ENCODE measurements at places on chromosomes 16 and 17.

- no peak for DNase-seq
Measured at GRCh38 chr16:27222249-27223225, 19.2 kb downstream of the KDM8 start.

- DNase-seq = peak; percentile 58
Measured at GRCh38 chr16:88856122-88856827, 472 bp downstream of the GALNS start.

DNA sequence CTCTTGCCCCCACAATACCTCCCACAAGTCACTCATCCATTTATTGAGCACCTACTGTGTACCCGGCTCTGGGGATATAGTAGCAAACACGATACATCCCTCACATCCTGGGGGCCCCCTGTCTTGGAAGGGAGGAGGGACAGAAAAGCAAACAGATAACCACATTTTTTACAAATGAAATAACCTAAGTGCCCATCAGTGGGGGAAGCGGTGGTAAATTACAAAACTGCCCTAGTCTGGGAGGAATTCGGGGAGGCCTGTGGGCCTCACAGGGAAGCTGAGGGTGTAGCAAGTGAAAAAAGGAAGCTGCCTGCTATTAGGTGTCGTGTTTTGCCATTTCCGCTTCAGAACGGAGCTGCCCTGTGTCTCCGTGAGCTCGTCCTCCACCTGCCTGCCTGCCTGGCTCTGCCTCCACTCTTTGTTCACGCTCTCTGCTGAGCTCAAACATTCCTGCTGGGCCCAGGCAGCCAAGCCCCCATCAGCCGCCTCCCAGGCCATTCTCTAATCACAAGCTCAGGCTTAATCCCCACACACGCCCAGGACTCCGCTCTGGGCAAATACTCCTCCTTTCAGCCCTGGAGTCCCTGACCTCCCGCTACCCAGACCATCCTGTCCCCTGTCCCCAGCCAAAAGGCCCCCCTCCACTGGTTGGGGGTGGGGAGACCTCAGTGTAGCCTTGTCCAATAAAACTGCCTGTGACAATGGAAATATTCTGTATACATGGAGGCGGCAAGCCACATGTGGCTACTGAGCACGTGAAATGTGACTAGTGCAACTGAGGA lies 10.2 kb upstream of the SEC14L5 start:
- peak; percentile 66 for DNase-seq

DNA sequence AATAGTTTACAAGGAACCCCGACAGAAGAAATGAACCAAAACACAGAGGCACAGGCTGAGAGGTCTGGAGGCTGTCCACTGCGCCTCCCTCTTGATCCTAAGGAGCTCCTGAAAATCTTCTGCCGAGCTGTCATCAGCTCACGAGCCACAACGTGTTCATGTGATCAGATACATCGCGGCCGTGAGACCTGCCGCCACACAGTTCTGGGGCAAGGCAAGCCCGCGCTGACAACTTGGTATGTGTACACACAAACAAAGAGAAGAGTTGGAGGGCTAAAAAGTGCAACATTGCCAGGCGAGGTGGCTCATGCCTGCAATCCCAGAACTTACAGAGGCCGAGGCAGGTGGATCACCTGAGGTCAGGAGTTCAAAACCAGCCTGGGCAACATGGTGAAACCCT lies 7.6 kb downstream of the EXOC7 start:
- no peak for DNase-seq

GRCh38 chr16:82625066-82625968 lies 1.5 kb upstream of the CDH13 start:
- DNase-seq = no peak

- peak; percentile 59 for DNase-seq
Measured at GRCh38 chr16:31009894-31010584, 399 bp downstream of the STX1B start.

- no peak for DNase-seq
Measured at GRCh38 chr17:68385490-68386215, 71.6 kb downstream of the WIPI1 start.

DNA sequence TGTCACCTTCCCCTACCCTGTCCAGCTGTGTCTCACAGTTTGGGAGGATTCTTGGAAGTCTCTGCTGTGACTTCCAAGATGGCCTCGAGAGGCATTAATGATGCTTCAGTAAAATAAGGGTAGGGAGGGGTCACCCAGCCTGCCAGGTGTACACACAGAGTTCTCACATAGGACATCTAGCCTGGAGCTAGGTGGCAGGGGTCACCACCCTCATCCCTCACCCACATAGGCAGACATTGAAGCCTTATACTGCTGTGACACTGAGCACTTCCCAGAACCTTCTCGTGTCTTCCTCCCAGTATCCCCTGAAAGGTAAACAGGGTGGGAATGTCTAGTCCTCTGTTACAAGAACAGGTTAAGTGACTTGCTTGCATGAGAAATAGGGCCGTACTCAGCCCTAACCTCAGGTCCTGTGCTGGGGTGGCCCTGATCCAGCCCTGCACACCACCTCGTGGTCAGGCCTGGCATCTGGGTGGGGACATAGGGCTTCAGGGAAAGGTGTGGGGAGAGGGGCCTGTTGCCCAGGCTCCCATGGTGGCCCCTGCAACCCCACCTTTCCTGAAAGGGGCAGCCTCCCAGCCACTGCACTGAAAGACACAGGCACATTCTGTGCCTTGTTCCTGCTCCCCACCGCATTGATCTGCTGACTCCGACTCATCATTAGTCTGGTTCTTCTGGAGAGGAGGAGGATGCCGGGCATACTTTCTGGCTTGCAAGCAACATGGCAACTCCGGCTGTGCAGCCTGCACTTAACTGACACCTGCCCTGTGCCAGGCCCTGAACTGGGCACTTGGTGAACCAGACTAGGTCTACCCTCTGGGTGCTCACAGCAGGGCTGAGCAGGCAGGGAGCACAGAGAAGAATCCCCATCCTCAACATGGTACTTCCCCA lies 3.6 kb upstream of the MMP15 start:
- no peak for DNase-seq

DNA sequence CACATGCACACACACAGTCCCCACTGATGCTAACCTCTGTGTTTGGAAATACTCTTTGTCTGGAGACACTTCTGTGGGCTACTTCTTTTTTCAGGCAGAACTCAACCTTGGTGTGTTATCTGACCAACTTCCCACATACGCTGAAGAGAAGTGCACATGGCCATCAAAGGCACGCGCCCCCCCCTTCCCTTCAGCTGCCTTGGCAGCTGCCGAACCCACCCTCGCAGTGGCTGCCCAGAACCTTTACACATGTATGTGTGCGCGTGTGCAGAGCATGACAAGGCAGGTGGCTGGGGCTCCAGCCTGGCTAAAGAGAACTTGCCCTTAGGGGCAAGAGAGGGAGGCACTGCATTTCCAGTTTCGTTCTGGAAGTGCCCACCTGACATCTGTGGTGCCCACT lies 3.9 kb downstream of the RAPGEFL1 start:
- no peak for DNase-seq

GRCh38 chr16:89042711-89043551 lies 50.7 kb upstream of the ACSF3 start:
- no peak for DNase-seq

GRCh38 chr16:83420206-83420760 lies 387.5 kb upstream of the HSBP1 start:
- DNase-seq = peak; percentile 58

DNA sequence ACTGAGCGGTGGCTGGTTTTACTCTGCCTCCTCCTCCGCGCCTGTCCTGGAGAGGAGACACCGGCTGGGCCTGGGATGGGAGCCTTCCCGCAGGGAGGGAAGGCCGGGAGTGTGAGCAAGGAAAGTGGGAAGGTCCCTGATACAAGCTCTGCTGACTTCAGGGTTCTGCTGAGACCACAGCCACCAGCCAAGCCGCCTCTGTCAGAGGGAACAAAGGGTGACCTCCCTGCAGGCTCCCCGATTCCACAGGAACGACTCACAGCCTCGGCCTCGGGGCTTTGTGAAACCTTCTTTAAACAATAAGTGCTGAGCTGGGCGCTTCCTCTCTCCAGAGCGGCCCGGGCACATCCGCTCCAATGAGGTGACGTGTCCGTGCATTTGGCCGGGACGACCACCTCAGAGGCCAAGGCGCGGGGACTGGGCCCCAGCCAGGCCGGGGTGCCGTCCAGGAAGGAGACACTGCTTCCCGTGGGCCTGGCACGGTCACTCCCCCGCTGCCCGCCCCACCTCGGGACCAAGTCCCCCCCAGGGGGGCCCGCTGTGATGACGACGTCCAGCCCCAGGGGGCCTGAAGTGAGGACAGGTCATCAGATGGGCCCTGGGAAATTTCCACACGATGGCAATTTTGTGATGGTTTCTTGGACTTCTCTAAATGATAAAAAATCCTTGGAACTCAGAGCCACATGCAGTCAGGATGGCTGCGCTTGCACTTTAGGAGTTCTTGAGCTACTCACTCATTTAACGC lies 11.8 kb upstream of the CIBAR2 start:
- no peak for DNase-seq

GRCh38 chr17:28131599-28131998 lies 89.1 kb downstream of the NLK start:
- DNase-seq = no peak

- no peak for DNase-seq
Measured at GRCh38 chr16:68332411-68333121, 21.7 kb downstream of the PRMT7 start.

- peak; percentile 67 for DNase-seq
Measured at GRCh38 chr17:67628580-67629013, 89.1 kb upstream of the NOL11 start.

GRCh38 chr17:7951143-7951792 lies 19.3 kb downstream of the CNTROB start:
- no peak for DNase-seq

- DNase-seq = no peak
Measured at GRCh38 chr16:55322327-55322726, 1.7 kb upstream of the IRX6 start.

DNA sequence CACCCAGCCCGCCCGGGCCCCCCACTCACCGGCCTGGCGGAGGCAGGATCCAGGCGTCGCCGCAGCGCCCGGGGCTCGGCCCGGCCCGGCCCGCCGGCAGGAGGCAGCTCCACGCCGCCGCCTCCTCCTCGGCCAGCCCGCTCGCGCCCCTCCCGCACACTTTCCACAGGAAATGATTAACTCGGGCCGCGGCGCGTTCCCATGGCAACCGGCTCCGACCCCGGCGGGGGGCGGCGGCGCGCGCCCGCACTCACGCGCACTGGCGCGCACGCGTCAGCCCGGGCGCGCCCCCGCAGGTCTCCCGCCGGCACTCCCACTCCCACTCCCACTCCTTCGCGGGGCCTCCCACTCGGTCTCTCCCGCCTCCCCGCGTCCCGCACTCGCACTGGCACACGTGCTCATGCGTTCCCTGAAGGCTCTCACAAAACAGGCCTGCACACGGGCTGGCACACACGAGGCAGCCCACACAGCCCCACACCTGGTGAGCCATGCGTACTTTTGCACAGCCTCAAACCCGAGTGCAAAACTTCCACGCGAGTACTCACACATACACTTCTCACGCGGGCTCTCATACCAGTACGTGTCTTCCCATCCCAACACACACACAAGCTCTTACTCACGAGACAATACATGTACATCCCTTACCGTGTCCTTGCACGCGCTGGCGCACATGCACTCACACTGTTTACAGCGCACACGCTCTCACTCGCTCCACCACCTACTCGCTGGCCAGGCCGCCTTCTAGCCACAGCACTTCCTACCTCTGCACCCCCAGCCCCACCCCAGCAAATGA lies at the start of gene KIFC3:
Gene KIFC3 (minus strand): TSS at position 151 of the 793 bp plus-strand sequence. CDS start 4,248 bp downstream, outside the sequence.
- DNase-seq = peak; percentile 70

- DNase-seq = peak; percentile 6
Measured at GRCh38 chr17:82985428-82985805, 94.0 kb upstream of the METRNL start.

- no peak for DNase-seq
Measured at GRCh38 chr16:80993834-80994233, 12.9 kb downstream of the CMC2 start.

- no peak for DNase-seq
Measured at GRCh38 chr17:14321476-14321949, 20.6 kb downstream of the HS3ST3B1 start.
